ENCODE measurements at places on chromosomes 6 and 20.

GRCh38 chr20:54004445-54004844, 65.9 kb downstream of the BCAS1 start:
- no peak for DNase-seq

DNA sequence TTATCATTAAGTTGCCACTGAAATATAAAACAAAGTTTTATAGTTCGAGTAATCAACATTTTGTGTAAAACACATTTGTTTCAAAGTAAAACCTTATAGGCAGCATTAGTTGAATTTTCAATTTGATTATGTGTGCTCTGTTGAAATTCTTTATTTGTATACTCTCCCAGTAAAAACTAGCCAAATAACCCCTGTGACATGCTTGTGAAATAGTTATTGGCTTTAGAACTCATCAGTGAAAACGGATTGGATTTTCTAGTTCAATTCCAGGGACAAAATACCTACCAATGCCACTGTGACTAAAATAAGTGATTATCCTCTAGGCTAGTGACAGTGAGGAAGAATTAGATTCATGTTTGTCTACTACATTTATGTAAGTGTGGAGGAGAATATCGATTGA, 212.9 kb downstream of the TMEM200A start:
- no peak for DNase-seq

GRCh38 chr20:18052856-18053255, 4.9 kb downstream of the OVOL2 start:
- no peak for DNase-seq

DNA sequence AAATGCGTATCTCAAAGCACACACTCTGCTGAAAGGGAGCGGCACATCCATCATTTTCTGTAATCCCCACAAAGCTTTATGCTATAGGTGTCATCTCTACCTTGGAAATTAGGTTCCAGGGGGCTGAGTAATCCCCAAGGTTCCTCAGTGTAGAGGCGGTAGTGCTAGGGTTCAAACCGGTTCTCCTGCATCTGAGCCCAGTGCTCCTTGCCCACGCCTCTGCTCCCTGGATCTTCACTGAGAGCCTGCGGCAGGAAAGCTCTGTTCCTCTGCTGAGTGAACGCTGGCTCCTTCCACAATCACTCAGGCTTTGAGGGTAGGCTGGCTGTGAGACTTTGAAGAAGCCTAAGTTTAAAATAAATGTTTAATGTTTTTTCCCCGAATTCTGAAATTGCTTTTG, 24.9 kb downstream of the SLC22A23 start:
- DNase-seq: no peak

GRCh38 chr20:3188823-3189413, 15.6 kb downstream of the DDRGK1 start:
- no peak for DNase-seq

- DNase-seq: no peak
These were observed 200.6 kb downstream of the GMPR start for GRCh38 chr6:16438718-16439591.

DNA sequence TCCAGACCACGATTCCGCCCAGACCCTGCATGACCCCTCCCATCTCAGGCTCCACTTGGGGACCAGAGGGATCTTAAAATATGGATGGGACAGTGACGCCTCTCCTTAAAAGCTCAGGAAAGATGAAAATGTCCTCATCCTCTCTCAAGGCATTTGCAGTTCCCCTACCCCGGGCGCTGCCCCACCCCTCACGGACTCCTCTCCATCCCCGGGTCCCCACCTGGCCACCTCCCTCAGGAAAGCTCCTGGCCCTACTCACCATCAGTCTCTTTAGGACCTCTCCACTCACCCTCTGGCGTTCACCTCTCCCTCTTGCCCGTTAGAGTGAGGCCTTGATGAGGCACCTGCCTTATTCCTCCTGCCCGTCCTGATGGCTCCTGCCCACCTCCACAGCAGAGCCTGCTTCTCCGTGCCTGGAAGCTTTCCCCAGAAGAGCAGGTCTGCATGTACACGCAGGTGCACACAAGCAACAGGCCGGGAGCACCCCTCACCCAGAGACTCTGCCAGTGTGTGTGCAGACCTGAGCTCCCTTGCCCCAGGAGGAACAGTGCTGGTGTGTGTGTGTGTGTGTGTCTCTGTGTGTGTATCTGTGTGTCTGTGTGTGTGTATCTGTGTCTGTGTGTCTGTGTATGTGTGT, 105.6 kb upstream of the NXT1 start:
- DNase-seq: no peak

DNA sequence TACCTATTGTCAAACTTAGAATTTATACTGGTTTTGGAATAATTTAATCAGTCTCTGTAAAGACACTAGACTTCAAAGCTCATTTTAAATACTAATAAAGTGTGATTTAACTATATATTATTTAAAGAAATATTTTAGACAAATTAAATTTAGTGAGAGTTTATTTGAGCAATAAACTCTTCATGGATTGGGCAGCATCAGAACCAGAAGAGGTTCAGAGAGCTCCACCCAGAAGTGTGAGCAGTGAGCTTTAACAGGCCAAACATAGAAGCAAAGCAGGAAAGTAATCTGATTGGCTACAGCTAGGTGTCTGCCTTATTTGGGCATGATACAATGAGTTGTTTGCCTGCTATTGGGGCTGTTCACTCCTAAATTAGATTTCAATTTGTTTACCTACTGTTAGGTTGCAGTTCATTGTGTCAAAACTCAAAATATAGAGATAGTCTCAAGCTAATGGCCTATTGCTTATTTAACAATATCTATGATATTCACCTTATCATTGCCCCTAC, 355.1 kb upstream of the RNF217 start:
- no peak for DNase-seq

DNA sequence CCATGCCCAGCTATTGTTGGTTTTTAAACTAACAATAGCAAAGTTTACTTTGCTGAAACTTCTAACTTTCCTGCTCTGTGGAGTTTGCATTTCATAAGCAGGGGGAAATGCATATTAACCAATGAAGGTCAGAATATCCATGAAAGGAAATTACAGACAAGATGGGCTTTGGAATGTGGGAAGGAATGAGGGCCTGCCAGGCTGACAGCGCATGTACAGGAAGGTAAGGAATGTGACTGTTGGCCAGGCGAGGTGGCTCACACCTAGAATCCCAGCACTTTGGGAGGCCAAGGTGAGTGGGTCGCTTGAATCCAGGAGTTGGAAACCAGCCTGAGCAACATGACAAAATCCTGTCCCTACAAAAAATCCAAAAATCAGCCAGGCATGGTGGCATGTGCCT, 49.6 kb downstream of the CDK5RAP1 start:
- no peak for DNase-seq

- DNase-seq: no peak
These were observed 24.6 kb downstream of the CYP24A1 start for GRCh38 chr20:54148947-54149764.

GRCh38 chr20:58892141-58892931, 39.8 kb downstream of the GNAS start:
- peak; percentile 49 for DNase-seq

GRCh38 chr6:108097882-108098281, 23.3 kb upstream of the OSTM1 start:
- no peak for DNase-seq

DNA sequence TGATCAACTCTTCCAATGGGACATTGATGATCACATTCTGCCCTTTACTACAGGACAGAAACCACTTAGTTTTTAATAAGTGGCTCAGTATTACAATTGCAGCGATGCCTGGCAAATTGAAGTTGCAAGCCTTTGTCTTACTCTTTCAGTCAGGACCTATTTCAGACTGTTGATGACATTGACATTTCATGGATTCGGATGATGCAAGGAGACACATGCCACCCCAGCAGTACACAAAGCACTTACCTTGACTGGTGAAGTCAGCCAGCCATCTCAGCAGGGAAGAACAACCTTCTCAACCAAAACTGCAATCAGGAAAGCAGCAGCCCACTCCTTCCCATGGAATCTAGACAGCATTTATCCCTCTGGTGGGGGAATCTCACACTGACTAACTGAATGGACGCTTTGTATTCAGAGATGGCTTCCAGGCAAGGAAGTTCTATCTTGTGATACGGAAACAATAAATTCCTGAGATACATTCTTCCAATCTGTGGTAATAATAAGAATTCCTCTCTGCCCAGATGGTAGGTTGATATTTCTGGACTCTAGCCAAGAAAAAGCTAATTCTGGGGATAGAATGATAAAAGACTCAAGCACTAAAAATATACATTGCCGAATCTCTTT, 24.8 kb downstream of the NFYA start:
- DNase-seq: no peak

GRCh38 chr6:659716-660581, 3.0 kb upstream of the HUS1B start:
- DNase-seq: no peak
